Dorsolateral prefrontal cortex (tissue), 122 donors: ENCODE measurements at places on chromosomes 2 and 18.

GRCh38 chr2:240687741-240688552, 3.7 kb upstream of the AQP12A start:
- no peak for DNase-seq

DNA sequence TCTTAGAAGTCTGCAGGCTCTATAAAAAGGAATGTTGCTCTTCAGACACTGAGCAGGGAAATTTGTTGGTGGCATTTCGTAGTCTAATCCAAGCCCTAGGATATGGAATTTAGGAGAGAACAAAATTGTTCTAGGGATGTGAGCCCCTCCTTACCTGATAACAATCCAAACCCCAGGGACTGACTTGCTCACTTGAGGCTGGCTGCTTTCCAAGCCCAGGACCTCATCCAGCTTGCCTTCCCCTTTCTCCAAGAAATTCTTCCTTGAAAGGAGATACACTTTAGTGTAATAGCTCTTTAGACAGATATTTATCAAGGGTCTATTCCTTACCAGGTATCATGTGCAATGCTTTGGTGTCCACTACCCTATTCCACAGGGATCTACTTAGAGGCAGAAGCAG, 279.8 kb downstream of the C1D start:
- no peak for DNase-seq

DNA sequence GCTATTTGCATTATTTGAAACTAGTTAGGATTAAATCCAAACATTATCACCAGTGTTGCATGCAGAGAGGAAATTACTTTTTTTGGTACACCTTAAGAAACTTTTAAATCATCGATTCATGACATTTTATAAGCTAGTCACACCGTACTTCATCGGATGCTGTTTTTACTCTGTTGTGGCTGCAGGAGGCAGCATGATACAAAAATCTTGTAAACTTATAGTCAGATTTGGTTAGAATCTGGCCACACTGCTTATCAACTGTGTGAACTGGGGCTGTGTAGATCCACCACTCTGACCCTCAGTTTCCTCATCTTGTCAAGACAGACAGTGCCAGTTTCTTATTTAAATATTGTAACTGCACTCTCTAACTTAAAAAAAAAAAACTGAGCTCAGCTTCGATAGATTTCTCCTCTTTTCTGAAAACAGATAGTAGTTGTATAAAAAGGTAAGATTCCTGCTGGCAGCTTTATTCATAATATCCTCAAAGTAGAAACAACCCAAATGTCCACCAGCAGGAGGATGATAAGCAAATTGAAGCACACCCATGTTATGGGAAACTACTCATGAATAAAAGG, 77.8 kb downstream of the RAPGEF4 start:
- DNase-seq = no peak

DNA sequence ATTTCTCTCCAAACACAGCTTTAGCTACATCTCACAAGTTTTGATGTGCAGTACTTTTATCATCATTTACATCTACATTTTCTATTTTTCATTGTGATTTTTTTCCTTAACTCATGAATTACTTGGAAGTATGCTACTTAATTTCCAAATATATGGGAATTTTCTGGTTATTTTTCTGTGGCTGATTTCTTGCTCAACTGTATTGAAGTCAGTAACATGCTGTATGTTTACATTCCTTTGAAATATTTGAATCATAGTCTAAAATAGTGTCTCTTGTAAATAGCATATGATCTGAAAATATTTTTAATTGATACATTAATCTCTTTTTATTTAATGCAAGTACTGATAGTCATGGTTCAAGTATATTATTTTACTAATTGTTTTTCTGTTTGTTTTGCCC, 26.0 kb upstream of the GALNT5 start:
- DNase-seq = no peak

- DNase-seq = no peak
Observed at GRCh38 chr18:58125183-58125582, 81.2 kb downstream of the NEDD4L start.

GRCh38 chr2:100135415-100135814, 7.0 kb downstream of the AFF3 start:
- no peak for DNase-seq

GRCh38 chr2:8692783-8693156, 10.9 kb downstream of the ID2 start:
- no peak for DNase-seq
